Stimulated activated CD4-positive, alpha-beta T cell treated with anti-CD3 and anti-CD28 coated beads, Interleukin-15, amount 100 ng/mL, for 1 hour (primary cell): ENCODE measurements at places on chromosomes 16 and 17.

- DNase-seq, result no peak
These were observed 762 bp downstream of the RAB40B start for GRCh38 chr17:82697808-82698064.

- DNase-seq, result no peak
These were observed 164.3 kb upstream of the FOXF1 start for GRCh38 chr16:86346034-86346433.

- no peak for DNase-seq
These were observed 72.9 kb downstream of the DNAH9 start for GRCh38 chr17:11671126-11671525.

- DNase-seq, result no peak
These were observed 775.9 kb upstream of the GOT2 start for GRCh38 chr16:59510008-59510424.

GRCh38 chr16:84049403-84050060 lies 6.9 kb upstream of the SLC38A8 start:
- DNase-seq, result no peak
